SW480 (cell line): ENCODE measurements at places on chromosomes 3 and 15.

- DNase-seq, result no peak
These were observed 4.4 kb downstream of the GXYLT2 start for GRCh38 chr3:72892081-72892775.

DNA sequence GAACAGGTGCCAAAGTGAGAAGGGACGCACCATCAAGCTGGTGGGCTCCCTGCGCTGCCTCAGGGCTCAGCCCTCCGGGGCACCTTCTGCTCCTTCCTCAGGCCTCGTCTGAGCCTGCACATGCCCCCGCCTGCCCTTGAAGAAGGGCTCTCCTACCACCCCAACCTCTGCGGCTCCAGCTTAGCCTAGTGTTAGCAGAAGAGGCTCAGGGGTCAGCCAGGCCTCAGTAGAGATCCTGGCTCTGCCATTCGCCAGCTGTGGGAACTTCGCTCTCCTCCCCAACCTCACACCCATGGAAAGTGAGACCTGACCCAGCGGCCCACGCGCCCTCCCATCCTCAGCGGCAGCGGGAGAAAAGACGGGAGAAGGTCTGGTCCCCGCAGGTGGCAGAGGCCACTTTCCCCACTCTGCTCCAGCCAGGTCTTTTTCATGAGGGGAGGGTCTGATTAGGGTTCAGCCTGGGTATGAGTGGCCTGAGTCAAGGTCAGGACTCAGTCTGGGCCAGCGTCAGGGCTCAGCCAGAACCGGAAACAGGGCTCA is 8.2 kb downstream of the GRIP2 start:
- no peak for DNase-seq

DNA sequence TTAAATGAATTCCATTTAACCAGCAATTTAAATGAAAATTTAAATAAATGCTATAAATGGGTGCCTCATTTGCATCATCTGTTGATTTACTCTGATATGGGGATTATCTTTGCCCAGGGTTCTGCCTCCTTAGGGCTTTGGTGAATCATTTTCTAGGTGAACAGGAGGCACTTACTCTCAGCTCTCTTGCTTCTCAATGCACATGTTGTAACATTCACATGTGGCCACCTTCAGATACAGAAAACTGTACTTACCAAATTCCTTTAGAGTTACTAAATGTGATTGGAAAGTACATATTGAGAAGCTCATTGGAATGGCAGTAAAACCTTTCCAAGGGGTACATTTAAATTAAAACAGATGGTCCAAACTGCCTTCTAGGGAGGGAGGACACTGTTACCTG is 20.8 kb downstream of the GADL1 start:
- no peak for DNase-seq

- no peak for DNase-seq
These were observed 11.5 kb downstream of the TCF12 start for GRCh38 chr15:56929933-56930332.

DNA sequence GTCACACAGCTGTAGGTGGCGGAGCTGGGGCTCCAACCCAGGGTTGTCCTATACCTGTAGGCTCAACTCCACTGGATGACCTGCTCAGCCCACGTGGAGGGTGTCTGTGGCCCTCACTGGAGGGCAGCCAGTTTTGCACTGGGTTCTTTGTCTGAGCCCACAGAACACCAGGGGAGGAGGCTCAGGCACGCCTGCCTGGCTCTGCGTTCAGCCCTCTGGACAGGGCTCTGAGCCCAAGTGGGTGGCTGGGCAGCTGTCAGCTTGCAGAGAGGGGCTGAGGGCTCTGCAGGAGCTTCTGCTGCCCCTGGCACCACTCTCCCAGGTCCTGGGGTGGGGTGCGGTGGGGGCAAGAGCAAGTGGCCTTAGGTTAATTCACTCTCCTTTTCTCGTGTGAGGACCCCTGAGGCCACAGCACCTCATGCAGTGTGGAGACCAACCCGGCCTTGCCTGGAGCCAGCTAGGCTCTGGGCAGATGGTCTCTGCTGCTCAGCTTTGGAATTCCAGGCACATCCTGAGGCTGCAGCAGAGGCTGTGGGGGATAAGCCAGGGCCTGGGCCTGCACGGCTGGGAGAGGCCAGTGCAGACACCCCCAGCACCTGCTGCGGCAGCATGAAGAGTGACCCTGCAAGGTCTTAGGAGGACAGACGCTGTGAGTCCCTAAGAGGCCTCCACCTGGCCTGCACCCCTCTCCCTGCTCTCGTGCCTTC is 23.5 kb downstream of the DUSP7 start:
- no peak for DNase-seq

- DNase-seq, result no peak
These were observed 192.8 kb upstream of the LINGO1 start for GRCh38 chr15:77825546-77825945.

DNA sequence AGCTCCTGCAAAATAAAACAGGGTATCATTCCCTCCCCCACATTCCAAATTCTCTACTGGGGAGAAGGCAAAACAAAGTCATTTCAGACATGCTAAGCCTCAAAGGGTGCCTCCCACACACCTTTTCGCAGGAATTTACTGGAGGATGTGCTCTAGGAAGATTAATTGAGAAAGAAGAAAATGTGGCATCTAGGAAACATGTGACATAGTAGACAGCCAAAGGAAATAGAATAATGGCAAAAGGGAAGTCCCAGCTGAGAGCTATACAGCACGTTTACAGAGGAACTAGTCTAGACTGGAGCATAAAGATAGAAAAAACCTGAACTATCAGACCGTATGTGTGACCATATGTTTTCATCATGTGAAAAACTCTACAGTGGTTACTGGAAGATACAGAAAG is 58.8 kb upstream of the MELTF start:
- DNase-seq, result no peak

- DNase-seq, result no peak
These were observed 6.3 kb downstream of the SH3BP5 start for GRCh38 chr3:15326037-15326436.

GRCh38 chr3:140980663-140981062 is 39.0 kb downstream of the SLC25A36 start:
- no peak for DNase-seq

DNA sequence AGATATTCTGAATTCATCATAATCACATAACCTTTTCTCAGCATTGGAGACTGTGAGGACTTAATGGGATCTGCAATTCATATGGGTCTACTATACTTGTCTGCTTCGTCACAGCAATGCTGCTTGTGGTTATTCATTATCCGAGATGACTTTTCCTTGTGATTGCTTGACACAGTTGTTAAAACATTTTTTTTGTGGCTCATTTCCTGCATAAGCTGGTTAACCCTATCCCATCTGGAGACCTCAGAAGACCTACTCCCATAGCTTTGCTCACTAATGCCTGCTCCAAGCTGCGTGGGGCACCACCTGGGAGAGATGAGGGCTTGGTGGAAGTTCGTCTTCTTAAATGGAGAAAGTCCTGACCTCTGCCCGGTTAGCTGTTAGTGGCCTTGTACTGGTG is 360.8 kb downstream of the CHST2 start:
- no peak for DNase-seq

- DNase-seq, result no peak
These were observed 773.7 kb upstream of the NR2F2 start for GRCh38 chr15:95556866-95557225.

DNA sequence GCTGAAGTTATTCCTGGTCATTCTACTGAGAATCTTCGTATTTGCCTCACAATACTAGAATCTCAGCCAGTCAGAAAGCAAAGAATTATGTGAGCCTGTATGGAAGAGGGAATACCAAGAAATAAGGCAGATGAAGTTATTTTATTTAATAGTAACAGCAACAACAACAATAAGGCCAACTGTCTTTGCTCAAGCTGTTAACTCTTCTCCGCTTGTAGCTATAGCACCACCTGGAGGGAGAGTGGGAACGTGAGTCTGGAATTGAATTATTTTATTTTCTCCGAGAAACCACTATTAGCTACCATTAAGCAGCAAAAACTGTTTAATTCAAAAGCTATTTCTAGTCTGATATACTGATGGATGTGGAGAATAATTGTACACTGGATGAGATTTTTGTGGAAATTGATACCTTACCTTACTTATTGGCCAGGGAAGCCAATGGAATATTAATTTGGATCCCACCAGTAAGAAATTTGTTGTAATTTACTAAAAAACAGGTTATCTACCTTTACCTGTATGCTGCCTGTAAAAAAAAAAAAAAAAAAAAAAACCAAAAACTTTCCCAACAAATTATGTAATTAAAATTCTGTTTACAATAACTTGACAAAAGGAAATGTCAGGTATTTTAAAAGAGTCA is 50.1 kb downstream of the CALML4 start:
- DNase-seq, result peak; percentile 65

GRCh38 chr15:67181221-67181639 is 73.2 kb downstream of the AAGAB start:
- no peak for DNase-seq

DNA sequence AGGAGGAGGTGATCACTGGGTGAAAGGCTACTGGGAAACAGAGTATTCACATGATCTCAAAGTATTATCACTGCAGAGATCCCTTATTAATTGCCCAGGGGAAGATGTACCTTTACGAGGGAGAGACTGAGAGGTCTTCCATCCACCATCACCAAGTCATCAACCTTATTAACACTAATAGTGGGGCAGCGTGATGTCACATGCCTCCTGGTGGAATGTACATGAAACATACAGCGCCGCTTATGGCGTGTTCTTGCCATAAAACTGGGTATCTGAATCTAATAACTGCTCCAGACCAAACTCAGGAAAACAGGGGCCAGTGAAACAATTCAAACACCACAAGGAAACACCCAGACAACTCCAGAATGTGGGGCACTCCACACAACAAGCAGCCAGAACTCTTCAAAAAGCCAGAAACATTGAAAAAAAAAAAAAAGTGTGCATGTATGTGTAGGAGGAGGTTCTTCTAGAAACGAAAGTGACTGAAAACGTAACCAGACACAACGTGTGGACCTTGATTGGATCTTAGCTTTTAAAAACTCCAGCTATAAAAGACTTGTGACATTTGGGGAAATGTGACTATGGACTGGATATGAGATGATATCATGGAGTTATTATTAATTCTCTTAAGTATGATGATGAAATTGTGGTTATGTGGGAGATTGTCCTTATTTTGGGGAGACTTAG is 4.6 kb downstream of the STIMATE start:
- DNase-seq, result no peak

DNA sequence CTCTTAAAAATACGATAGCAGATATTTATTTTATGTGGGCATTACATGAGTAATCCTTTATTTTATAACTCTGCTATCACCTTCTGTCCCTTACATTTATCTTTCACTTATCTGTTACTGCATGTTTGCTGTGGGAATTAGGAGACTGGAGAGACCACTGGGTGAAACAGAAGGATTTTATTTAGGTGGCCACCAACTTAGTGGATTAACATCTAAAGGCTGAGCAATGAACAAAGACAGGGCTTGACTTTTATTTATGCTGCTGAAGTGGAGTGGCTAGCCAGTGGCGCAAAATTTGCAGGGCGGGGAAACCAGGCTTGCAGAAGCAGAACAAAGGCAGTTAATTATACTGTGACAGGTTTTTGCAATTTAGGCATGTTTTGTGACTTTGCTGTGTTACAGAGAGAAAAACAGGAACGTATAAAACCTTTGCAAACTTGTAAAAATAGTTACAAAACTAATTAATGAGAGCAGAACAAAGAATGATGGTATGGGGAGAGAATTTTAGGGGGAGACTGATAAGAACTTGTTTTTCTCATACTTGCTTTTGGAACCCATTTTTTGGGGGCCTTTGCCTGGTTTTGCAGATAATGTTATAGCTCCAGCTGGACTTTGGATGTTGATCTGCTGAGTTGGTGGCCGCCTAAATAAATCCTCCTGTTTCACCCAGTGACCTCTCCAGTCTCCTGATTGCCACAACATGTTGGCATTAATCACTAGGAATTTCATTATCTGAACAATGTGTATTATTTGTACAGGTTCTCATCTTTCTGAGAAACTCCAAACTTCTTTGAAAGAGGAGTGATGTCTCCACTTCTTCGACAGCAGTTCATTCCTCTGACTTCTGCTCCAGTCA is 18.0 kb downstream of the KLHL24 start:
- DNase-seq, result no peak

DNA sequence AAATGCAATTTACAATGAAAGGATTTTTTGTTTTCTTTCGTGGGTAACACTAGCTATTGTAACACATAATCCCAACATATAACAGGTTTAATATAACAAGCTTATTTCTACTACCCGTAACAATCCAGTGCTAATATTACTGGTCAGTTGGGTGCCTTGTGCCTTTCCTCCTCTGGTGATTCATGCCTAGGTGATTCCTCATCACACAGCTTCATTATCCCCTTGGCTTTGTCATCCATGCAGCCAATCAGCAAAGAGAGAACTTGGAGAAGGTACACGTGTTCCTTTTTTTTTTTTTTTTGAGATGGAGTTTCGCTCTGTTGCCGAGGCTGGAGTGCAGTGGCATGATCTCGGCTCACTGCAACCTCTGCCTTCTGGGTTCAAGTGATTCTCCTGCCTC is 30.7 kb downstream of the CHST14 start:
- DNase-seq, result no peak

DNA sequence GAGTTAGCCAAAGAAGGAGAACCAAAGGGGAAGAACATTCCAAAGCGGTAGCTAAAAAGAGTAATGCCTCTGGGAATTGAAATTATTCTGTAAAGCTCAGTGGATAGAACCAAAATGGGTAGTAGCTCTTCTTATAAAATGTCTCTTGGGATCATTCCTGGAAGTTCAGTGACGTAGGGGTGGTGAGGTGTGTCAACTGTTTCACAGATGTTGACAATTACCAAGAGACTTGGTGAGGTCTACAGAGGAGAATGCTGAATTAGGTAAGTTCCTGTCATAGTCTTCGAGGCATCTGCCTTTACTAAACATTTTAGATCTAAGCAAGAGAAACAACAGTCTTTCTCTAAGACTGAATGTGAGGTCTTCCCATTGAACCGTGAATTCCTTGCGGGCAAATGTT is 67.8 kb downstream of the TPRG1 start:
- no peak for DNase-seq

GRCh38 chr3:34008191-34008590 is 209.8 kb downstream of the PDCD6IP start:
- DNase-seq, result no peak

DNA sequence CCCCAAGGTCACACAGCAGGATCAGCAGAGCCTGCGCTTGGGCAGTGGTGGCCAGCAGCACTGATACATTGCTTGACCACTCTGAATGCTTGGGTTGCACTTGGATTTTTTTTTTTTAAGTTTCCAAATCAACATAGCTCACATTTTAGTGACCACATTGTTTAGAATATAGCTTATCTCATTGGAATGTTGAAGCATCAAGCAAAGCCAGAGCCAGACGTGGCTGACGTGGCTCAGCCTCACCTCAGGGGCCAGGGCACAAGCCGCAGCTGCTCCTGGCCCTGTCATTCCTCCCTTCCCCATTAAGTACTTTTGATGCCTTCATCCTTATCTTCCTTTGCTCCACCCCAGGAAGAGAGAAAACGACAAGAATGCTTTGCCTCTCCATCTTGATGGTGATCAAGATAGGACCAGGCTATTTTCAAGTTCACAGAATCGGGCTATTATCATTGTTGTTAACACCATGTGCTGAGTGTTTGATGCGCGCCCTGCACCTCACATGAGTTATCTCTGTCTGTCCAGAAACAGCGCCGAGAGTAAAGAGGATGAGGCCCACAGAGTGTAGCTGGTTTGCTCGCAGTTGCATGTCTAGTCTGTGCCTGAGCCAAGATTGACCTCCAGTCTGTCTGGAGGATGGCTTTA is 75.8 kb downstream of the AAGAB start:
- DNase-seq, result peak; percentile 41

- no peak for DNase-seq
These were observed 14.8 kb upstream of the LDHAL6B start for GRCh38 chr15:59191855-59192237.

- DNase-seq, result no peak
These were observed 103.1 kb downstream of the CNTN6 start for GRCh38 chr3:1195947-1196346.
